T-helper 2 cell (primary cell): ENCODE measurements at places on chromosomes 4 and X.
A peak's percentile ranks its signal among the peaks of the same experiment; 100 is the strongest.

DNA sequence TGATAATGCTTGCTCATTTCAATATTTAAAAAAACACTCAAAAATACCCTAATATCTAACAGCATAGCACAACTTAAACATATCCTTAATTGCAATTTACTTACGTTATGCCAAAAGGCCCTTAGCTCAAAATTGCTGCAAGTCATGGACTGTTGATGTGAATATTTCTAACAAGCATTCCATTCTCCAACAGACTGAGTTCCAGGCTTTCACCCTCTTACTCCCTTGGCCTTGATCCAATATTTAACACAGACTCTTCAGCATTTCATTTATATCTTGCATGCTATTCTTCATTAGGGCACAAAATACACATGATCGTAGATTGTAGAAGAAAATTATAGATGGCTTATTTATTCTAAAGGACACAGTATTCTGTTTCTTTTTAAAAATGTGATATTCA lies 96.5 kb downstream of the RNF150 start:
- DNase-seq, result no peak

DNA sequence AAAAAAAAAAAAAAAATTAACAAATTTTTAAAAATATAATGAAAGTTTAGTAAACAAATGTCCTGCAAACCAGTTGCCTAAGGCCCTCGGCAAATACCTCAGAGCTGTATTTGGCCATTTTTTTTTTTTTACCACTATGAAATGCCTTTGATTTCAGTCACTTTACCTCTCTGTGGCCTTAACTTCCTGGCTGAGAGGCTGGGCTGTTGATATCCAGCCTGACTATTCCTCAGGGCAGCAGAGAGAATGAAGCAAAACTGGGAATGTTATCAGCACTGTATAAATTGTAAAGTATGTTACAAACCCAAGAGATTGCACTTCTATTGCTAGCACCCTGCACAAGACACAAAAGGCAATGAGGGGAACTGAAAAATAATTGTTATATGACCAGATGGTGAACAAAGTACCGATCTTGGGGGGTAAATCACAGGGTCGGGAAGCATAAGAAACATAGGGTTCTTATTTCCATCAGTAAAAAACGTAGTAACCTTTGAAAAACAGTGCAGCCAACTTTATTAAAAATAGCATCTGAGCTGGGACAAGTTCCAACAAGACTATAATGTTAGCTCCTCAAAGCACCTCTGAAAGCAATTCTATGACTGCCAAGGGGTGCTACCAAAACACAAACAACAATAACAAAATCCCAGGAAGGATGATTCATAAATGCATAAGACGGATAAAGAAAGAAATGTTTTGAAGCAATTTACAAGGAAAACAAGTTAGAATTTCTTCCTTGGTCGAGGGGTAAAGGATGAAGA lies 18.1 kb downstream of the USP46 start:
- DNase-seq, result no peak

- DNase-seq, result no peak
These were observed 26.0 kb downstream of the ZNF81 start for GRCh38 chrX:47862680-47863079.

GRCh38 chr4:140633124-140633523 lies 64.4 kb upstream of the UCP1 start:
- DNase-seq, result no peak

DNA sequence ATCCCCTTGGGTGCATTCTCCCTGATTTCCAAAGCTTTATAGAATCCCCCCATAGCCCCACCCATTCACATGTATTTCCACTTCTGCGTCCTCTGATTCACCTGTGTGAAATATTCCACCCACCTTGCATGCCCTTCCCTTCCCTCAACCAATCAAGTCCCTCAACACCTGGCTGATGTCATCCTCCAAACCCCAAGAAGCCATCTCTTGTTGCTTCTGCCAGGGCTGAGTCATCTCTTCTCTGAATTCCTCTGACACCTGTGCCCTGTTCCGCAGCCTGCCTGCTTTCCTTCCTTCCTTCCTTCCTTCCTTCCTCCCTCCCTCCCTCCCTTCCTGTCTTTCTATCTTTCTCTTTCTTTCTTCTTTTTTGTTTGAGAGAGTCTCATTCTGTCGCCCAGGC lies 9.9 kb downstream of the CRMP1 start:
- DNase-seq, result no peak

GRCh38 chr4:7285244-7286094 lies 93.1 kb downstream of the SORCS2 start:
- no peak for DNase-seq

- DNase-seq, result no peak
These were observed 15.2 kb upstream of the TLR8 start for GRCh38 chrX:12891171-12891570.

DNA sequence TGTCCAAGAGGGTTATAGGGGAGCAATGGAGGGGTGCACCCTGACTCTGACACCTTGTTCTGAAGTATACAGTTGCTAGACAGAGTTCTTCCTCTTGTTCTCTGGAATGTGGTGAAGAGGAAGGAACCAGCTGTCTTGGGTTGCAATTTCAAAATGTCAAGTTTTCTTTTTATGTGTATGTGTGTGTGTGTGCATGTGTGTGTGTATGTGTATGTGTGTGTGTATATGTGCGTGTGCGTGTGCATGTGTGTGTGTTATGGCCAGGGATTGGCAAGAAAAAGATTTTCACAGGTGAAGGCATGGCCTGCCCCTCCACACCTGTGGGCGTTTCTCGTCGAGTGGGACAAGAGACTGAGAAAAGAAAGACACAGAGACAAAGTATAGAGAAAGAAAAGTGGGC lies 81.6 kb upstream of the ADGRA3 start:
- DNase-seq, result no peak

DNA sequence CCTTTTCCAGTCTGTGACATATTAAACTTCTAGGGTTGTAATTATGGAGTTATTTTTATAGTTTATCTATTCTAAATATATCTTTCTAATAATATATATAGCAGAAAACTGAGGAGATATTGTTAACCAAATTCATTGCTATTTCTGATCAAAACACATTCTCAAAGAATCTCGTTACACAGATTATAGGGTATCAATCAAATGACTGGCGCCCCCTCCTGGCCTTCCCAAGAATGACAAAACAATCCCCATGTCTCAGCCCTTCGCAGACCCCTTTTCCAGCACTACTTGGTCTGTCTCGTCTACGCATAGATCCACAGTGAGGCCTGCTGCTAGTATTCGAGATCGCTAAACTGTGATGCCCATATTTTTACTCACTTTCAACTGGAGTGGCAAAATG lies 209.3 kb downstream of the GPC3 start:
- no peak for DNase-seq

DNA sequence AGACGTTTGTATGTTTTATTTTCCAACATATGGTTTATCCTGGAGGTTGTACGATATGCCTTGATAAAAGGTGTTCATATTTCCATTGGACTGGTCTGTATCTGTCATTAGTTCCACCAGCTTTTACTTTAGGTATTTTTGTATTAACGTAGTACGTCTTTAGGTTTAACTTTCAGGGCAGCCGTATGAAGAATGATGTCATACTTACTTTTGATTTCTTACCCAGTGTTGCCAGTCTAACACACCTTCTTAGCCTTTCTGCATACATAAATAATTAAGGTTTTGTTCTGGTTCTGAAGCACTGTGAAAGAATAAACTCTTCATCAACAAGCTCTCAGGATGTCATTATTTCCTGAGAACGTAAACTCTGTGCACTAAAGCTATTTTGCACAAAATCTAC lies 18.9 kb upstream of the NEIL3 start:
- DNase-seq, result no peak

DNA sequence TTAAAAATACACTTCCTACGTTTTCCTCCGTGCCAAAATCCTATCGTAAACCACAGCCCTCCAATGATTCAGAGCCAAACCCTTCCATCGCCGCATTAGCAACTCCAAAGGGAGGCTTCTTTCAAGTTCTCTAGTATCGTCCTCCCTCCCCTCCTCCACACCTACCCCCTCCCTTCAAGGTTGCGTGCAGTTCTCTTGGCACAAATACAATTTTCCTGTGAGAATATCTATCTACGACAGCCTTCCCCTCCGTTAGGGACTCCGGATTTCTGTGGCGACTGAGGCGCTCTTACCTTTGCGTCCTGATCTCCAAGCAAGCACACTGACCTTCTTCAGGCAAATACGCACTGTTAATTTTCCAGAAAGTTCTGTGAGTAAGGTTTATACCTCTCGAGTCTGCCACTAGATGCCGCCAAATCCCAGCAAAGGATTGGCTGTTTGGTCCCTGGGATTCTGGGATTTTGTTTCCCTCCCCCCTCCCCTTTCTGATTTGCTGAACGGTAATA lies 1.2 kb upstream of the MORF4L2 start:
- DNase-seq, result peak; percentile 24

DNA sequence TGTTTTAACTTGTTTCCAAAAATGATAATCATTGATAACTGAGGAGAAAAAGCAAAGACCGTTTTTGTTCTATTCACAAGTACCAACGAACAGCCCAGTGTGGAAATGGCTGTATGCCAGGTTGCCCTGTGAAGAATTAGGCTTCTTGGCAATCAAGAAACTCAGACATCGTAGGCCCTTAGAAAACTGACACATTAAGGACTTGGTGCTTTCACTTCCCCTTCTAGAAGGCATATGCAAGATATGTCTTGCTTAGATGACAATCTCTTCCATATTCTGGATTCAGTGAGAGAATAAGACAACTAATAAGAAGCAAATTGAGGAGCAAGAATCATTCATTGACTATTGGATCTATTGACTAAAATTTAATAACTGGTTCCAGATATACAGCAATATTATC lies 56.6 kb downstream of the ANAPC10 start:
- DNase-seq, result no peak

DNA sequence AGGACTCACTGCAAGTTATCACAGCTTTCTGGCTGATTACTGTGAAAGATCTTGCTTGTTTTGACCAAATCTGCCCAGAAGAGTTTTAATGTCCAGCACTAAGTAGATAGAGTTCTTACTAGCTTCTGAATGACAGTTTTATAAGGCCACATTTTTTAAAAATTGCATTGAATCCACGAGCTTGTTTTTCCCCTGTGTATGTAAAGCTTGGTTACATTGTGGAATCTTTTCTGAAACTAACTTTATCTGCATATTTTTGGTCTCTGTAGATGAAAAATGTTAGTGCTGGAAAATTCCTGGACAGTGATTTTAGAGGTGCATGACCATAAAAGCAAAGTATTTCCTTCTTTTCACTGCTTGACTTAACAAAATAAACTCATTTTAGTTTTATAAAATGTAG lies 650.3 kb upstream of the FAM241A start:
- DNase-seq, result no peak

GRCh38 chr4:150828159-150828558 lies 186.9 kb downstream of the LRBA start:
- DNase-seq, result peak; percentile 13

DNA sequence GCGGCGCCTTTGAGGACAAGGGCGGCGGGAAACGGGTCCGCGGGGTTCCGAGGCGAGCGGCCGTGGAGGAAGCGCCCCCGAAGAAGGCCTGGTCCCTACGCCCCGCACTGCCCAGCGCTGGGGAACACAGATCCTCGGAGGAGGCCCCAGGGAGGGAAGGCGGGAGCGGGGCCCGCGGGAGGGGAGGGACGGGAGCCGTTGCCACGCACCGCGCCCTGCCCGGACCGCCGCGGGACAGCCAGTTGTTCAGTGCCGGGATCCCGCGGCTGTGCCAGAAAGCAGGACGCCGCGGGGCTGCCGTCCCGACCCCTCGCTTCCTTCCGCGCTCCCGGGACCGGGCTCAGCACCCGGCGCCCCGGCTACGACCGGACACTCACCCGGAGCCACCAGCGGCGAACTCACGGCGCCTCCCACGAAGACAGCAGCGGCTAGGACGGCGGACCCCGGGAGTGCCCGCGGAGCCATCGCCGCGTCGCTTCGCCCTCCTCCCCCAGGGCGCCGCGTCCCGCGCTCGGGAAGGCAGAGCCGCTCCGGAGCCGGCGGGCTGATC lies 278 bp downstream of the RELL1 start:
- peak; percentile 54 for DNase-seq

DNA sequence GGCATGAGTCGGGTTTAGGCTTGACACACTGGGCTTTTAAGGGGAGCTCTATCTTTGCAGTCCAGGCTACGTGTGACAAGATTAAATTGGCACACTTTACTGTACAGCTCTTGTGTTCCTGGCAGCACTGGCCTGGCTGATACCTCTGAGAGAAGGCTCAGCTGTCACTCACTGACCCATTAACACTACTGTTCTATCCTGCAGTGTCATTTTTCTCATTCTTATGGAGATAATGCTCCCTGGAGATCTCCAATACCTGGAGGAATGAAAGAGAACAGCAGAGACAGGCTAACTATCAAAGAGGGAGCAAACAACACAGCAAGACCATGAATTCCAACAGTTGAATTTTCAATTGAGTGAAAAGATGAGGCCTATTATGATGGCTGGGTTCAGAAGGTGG lies 1.7 kb upstream of the PDHA2 start:
- DNase-seq, result no peak

DNA sequence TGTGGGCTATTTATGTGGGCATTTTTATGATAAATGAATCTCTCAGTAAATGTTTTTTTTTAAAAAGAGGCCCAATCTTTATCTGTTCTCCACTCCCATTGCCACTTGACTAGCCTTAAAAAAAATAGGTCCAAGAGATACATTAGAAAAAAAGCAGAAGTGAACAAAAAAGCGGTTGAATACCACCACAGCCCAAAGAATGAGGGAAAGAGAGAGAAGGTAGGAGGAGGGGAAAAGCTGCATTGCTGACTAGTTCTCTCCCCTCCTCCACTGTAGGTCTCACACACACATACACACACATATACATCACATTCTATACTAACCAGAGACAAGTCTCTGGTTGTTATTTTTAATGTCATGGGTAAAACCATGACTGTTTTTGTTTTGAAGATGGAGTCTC lies 95.8 kb upstream of the IL13RA1 start:
- DNase-seq, result no peak

GRCh38 chrX:74080165-74080564 lies 223.8 kb upstream of the ZCCHC13 start:
- no peak for DNase-seq

- DNase-seq, result no peak
These were observed 40.7 kb upstream of the ASMTL start for GRCh38 chrX:1493412-1493811.

DNA sequence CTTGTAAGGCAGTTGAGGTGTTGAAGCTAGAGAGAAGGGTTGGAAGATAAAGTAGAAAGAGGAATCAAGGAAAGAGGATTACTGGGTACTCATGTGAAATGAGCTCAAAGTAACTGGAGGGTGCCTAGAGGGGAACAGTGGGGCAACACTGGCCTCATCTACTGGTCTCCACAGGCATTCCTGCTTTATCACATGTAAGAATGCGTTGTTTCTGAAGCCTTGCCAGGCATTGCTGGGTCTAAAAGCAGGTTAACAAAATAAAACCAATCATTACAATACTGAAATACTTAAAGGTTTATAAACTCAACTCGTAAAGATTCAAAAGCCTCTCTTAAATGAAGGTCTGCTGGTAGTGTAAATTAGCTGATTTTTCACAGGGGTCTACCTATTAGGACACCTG lies 96.0 kb downstream of the FANCB start:
- DNase-seq, result no peak

DNA sequence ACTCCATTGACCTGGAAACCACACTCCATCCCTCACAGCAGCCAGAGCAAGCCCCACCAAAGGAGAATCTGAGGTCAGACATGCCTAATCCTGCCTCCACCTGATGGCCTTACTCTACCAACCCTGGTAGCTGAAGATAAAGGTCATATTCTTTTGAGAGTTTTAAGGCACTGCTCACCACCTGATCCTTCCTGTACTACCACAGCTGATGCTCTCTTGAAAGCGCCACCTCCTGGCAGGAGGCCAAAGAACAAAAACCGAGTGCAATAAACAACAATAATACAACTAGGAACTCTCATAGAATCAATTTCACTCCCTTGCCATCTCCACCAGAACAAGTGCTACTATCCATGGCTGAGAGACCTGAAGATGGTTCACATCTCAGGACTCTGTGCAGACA lies 301.6 kb downstream of the NAF1 start:
- no peak for DNase-seq

GRCh38 chr4:91826186-91826585 lies 477.6 kb upstream of the GRID2 start:
- no peak for DNase-seq
